Stimulated activated CD4-positive, alpha-beta T cell treated with anti-CD3 and anti-CD28 coated beads, TNF-alpha, amount 100 ng/mL, for 48 hours (primary cell): ENCODE measurements at places on chromosomes 5 and 9.

- no peak for DNase-seq
These were observed 54.0 kb downstream of the NSUN2 start for GRCh38 chr5:6578676-6579343.

- DNase-seq, result no peak
These were observed 180.7 kb downstream of the ERCC6L2 start for GRCh38 chr9:96056226-96056625.

- no peak for DNase-seq
These were observed 84.1 kb downstream of the AMBP start for GRCh38 chr9:113993838-113994540.

GRCh38 chr5:143558048-143558447 is 154.6 kb upstream of the NR3C1 start:
- DNase-seq, result no peak

- DNase-seq, result no peak
These were observed 215.5 kb downstream of the TMEM167A start for GRCh38 chr5:82861701-82862100.

GRCh38 chr5:151868451-151868850 is 56.2 kb downstream of the GLRA1 start:
- no peak for DNase-seq

- no peak for DNase-seq
These were observed 421.0 kb downstream of the GADD45G start for GRCh38 chr9:90025816-90026215.

- no peak for DNase-seq
These were observed 339.5 kb downstream of the PDE4D start for GRCh38 chr5:59553992-59554391.

GRCh38 chr5:50814556-50814955 is 148.1 kb downstream of the PARP8 start:
- DNase-seq, result no peak

DNA sequence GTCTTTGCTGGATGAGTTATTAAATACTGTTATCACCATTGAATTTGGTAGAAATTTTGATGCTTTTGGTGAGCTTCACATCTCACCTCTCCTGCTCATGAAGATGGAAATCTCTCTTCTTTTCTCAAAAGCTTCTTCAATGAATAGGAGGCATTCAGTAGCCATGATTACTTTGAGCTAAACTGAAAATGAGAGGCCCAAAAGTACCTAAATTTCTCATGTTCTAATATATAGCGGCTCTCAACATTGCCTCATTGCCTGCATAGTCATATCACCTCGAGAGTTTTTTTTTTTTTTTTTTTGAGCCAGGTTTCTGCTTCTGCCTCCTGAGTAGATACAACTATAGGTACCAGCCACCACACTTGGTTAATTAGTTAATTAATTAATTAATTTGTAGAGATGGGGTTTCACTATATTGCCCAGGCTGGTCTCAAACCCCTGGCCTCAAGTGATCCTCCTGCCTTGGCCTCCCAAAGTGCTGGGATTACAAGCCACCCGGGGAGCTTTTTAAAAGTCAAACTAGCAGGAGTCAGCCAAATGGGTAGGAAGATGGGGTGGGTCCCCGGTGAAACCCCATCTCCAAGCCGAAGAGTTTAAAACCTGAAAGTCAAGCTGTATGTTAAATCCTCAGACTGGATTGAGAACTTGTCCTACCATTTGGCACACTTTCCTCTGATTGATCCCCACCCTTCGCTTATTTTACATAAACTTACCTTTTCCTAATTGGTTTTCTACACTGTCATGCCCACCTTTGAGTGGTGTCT is 169.0 kb downstream of the DOCK2 start:
- no peak for DNase-seq

DNA sequence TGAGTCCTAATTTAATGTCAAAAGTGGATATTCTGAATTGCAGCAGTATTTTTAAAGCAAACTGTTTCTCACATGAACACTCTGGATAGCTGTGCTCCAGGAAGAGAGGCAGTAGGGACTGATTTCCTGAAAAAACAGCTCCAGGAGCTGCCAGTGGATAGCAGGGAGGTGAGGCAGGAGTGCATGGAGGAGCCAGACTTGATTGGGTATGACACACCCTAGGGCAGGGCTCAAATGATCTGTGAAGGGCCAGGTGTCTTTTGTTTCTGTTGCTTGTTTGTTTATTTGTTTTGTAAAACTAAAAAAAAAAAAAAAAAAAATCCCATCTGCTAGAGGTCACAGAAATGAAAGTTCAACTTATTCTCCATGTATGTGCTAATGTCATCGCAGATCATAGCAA is 83.4 kb downstream of the ADRB2 start:
- DNase-seq, result no peak

GRCh38 chr9:114503009-114503408 is 2.3 kb downstream of the WHRN start:
- no peak for DNase-seq

- DNase-seq, result no peak
These were observed 14.3 kb downstream of the HMGCR start for GRCh38 chr5:75351139-75351926.

DNA sequence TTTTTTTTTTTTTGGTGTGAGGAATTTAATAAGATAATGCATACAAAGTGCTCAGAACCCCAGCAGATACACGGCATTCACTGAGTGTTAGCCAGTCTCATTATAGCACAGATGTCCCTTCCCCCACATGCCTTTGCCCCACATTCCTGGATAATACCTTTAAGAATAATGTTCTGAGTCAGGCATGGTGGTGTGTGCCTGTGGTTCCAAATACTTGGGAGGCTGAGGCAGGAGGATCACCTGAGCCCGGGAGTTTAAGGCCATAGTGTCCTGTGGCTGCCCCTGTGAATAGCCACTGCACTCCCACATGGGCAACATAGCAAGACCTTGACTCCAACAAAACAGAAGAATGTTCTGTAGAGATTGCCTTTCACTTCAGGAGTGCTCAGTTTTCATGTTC is 24.2 kb upstream of the ANKRD18A start:
- DNase-seq, result no peak

DNA sequence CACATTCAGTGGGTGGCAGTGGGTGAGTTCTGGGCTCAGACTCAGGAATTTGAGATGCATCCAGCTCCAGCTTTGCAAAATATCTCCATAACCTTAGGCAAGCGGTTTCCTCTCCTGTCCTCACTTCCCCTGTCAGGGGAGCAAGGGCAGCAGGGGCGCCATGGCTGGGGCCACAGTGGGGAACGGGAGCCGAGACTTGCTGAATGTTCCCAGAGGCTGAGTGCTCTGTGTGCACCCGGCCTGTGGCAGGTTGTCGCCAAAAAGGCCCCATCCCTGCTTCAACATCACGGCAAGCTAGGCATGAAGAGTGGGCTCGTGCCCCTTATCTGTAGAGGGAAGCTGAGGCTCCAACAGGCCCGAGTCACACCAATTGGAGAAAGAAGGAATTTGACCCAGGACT is 268.8 kb downstream of the NSG2 start:
- no peak for DNase-seq

DNA sequence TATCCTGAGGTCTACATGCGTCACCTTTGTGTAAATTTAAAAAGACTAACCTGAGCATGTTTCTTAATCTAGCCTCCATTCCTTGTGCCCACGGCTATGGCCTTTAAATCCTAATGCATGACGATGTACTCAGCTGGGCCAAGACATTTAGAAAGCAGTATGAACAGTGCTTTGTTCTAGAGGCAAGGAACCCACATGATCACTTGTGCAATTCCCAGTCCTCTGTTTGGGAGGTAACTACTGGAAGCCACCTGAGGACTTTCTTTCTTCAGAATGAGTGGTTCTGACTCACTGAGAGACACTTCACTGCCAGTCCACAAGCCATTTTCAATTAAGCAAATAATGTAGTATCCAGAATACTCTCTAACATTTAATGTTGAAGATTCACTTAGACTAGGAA is 181.3 kb downstream of the RAB3C start:
- DNase-seq, result no peak

- DNase-seq, result no peak
These were observed 5.1 kb downstream of the BHMT2 start for GRCh38 chr5:79074641-79075040.

- DNase-seq, result no peak
These were observed 4.0 kb downstream of the ANKRD33B start for GRCh38 chr5:10567781-10568321.

- no peak for DNase-seq
These were observed 38.6 kb downstream of the DMGDH start for GRCh38 chr5:79030663-79031484.

DNA sequence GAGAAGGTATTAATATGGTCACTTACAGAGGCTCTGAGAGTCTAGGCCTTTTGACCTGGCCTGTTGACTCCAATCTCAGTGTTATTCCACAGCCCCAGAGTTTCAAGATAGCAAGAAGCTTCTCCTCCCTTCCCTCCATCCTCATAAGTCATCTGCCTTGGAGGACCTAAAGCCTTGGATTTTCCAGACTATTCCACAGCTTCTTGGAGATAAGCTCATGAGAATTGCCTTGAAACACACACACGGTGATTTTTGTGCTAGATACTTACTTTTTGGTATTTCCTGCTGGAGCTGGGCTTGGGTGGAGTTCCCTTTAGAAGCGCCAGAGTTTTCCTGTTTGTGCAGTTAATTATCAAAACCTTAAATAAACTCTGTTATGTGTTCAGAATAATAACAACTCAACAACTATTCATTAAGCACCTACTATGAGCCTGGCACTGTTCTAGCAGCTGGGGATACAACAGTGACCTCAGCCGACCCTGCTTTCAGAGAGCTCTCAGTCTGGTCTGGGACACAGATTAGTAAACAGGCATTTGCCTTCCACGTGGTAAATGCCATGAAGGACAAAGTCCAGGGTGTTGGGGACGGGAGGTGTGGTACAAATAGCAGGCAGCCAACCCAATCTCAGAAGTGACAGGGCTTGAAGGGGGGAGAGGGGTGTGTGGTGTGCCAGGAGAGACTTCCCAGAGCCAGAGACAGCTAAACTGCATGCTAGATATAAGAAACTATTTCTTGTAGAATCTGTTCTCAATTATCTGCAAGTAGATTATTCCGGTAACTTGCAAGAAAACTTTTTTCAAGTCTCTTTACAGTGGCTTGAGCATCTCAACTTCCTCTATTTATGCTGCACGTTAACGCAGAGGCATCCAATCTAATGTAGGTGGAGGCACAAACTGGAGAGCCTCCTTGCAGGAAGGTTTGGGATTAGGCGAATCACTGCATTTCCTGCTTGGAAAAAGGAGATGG is 55.9 kb upstream of the KLF9 start:
- DNase-seq, result no peak

DNA sequence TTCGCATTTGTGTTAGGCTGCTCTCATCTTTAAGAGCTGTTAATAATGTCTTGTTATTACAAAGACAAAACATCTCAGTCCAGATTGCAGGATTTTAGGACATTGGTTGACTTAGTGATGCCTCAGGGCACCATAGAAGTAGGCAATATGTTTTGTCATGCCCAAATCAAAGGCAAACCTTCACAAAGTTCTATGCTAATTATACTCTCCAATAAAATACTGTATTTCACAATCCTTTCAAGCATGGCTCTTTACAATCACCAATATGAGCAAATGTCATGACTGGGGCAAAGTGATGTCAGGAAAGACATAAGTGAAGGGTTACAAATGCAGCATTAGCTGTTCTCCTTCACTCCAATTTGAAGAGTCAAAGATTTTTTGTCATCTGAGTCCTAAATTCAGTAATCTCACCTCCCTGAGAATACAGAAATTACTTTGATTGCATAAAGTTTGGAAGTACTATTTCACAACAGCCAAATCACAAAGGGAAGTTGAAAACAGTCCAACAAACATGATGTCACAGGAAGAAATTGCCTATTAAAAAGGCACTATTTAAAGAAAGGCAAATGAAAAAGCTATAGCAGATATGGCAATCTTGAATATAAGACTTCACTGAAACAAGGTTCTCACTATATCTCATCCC is 303.2 kb downstream of the PRR16 start:
- no peak for DNase-seq

- no peak for DNase-seq
These were observed 113.8 kb downstream of the RPS23 start for GRCh38 chr5:82164176-82164976.

GRCh38 chr5:173998531-173998930 is 9.6 kb downstream of the C5orf47 start:
- DNase-seq, result no peak

DNA sequence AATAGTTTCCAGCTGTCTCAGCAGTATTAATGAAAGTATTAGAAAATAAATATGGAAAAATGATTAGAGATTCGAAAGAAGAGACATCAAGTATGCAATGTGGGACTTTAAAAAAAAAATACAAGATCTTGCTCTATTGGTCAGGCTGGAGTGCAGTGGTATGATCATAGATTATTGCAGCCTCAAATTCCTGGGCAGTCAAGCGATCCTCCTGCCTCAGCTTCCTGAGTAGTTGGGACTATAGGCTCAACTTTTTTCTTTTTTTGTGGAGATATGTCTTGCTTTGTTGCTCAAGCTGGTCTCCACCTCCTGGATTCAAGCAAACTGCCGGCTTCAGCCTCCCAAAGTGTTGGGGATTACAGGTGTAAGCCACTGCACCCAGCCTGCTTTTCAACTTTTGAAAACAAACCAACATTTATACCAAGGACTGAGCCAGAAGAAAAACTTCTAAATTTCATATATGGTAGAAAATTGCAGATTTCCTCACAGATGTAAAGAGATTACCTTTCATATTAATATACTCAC is 323.1 kb downstream of the ADGRV1 start:
- no peak for DNase-seq

DNA sequence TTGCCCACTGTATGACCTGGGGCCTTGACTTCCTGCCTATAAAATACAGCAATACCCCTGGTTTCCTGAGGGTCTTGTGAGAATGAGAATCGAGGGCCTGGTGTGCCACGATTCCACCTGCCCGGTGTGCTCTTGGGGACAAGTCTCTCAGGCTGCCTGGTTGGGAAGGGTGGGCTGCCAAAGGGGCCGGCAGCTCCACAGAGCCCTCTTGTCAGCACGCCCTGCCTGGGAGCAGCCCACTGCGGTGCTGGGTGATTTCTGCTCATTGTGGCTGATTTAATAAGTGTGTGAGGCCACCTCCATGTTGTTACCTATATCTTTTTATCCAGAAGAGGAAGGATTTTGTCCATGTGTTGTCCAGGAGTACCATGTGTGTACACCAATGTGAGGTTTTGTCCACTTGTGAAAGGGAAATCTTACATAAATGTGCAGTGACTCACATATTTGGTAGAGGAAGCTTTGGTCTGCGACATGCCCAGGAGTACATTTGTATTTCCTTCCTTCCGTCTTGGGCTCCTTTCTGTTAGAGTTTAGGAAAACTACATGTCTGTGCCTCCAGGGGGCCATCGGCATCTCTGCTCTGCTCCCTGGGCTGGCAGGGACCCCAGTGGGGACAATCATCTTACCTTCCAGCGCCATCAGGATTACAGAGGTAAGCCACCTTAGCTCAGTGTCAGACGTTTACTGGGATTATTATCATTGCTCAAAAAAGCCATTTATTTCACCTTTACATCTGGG is 108.6 kb downstream of the PHF2 start:
- no peak for DNase-seq

GRCh38 chr9:17528859-17529258 is 50.0 kb upstream of the SH3GL2 start:
- no peak for DNase-seq
